ENCODE measurements at places on chromosomes 7 and 10.

DNA sequence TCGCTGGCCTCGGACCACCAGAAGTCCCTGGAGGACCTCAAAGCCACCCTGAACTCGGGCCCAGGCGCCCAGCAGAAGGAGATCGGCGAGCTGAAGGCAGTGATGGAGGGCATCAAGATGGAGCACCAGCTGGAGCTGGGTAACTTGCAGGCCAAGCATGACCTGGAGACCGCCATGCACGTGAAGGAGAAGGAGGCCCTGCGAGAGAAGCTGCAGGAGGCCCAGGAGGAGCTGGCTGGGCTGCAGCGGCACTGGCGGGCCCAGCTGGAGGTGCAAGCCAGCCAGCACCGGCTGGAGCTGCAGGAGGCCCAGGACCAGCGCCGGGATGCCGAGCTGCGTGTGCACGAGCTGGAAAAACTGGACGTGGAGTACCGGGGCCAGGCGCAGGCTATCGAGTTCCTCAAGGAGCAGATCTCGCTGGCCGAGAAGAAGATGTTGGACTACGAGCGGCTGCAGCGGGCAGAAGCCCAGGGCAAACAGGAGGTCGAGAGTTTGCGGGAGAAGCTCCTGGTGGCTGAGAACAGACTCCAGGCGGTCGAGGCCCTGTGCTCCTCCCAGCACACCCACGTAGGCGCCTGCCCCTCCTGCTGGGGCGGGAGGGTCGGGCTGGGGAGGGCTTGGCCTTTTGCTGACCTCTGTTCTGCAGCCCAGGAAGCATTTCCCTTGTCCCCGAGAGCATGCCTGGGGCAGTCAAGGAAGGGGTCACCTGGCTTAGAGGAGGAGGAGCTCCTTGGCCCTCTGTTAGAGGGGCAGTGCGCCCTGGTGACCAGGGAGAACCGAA is 77.3 kb upstream of the GTF2IRD1 start:
- no peak for DNase-seq

DNA sequence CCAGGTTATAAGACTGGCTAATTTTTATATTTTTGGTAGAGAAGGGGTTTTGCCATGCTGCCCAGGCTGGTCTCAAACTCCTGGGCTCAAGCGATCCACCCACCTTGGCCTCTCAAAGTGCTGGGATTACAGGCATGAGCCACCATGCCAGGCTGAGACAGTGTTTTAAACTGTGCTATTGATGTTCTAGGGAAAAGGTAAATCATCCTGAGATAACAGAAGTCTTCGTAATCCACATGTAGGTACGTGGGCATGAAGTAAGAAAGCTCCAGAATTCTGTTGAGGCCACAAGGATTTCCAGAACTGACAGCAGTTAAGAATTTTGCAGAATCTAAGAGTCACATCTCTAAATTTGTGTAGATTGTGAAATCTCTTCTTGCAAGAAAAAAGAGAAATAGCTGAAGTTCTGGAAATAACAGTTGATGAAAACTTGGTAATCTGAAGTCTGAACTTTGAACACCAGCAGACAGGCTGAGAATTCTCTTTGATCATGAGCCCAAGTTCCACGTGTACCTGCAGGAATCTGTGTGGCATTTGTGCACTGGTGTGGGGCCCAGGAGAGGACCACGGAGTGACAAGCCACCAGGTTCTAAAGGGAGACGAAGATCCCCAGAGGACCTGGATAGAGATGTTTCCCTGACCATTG is 24.6 kb downstream of the C7orf33 start:
- no peak for DNase-seq

DNA sequence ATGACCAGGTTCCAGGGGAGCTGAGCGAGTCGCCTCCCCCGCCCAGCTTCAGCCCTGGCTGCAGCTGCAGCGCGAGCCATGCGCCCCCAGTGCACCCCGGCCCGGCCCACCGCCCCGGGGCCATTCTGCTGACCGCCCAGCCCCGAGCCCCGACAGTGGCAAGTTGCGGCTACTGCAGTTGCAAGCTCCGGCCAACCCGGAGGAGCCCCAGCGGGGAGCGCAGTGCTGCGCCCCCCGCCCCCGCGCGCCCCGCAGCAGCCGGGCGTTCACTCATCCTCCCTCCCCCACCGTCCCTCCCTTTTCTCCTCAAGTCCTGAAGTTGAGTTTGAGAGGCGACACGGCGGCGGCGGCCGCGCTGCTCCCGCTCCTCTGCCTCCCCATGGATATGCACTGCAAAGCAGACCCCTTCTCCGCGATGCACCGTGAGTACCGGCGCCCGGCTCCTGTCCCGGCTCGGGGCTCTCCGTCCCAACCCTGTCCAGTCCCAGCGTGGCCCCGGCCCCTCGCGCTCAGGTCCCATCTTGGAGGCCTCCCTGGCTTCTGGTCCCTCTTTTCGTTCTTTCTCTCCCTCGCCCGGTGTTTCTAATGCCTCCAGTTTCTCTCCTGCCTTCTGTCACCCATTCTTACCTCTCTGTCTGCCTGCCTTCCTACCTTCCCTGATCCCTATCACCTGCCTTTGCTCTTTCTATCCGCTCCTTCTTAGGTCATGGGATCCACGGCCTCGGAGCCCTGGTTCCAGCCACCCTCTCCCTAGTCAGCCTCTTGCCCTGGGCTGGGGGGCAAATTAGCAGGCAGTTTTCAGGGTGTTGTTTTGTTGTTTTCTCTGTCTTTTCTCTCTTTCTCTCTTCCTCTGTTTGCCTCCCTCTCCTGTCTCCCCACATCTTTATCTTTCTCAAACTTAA is 751 bp downstream of the PAX2 start:
- no peak for DNase-seq

GRCh38 chr7:143269251-143269650 is 6.0 kb downstream of the GSTK1 start:
- no peak for DNase-seq

DNA sequence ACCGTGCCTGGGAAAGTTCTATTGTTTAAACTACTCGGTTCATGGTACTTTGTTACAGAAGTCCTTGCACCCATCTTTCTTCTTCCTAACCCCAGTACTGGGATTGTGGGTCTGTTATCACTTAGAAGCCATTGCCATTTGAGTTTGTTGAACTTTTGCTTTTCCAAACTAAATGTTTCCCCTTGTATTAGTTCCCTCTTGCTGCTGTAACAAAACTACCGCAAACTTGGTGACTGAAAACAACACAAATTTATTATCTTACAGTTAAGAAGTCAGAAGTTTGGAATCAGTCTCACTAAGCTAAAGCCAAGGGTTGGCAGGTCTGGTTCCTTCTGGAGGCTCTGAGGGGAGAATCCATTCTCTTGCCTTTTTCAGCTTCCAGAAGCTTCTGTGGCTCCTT is 6.9 kb upstream of the LAMB4 start:
- DNase-seq = no peak

- no peak for DNase-seq
Observed at GRCh38 chr7:30453921-30454320, 24.7 kb downstream of the NOD1 start.

DNA sequence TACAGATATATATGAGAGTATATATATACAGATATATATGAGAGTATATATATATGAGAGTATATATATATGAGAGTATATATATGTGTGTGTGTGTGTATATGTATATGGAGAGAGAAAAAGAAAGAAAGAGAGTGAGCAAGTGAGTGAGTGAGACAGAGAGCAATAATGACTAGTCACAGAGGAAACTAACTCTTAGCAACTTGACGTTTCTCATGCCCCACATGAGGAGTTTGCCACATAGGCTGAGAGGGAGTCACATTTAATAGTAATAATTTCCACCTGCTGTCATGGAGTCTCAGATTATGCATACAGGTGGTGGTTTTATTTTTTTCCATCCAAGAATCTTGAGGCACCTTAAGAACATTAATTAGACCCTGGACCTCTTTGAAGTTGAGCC is 199.9 kb downstream of the GATA3 start:
- no peak for DNase-seq

DNA sequence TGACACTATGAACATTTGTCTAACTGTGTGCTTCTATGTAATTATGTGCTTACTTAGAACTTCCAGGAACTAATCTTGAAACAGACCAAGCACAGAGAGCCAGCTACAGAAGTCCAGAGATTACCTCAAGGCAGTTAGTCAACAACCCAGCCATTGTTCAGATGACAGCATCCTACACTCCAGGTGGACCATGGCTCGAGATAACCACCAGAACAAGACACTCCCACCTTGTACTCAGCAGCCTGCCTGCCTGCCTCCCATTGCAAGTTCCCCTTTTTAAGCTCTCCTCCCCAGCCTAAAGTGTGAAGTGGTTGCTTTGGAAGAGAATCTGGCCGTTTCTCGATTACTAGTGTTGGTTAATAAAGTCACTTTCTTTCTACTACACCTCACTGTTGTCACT is 1080.6 kb upstream of the LRRN3 start:
- no peak for DNase-seq

GRCh38 chr7:105708763-105709080 is 127.4 kb upstream of the EFCAB10 start:
- no peak for DNase-seq
